ENCODE measurements at places on chromosomes 4 and X. TPM values are rescaled to one million over a fixed set of nuclear protein-coding genes. Genes with fewer than 3 reads are reported as not detected.

ALAS2 gene
- polyA plus RNA-seq, result not detected

ARFIP1 gene
- 11.7 TPM for polyA plus RNA-seq

DNA sequence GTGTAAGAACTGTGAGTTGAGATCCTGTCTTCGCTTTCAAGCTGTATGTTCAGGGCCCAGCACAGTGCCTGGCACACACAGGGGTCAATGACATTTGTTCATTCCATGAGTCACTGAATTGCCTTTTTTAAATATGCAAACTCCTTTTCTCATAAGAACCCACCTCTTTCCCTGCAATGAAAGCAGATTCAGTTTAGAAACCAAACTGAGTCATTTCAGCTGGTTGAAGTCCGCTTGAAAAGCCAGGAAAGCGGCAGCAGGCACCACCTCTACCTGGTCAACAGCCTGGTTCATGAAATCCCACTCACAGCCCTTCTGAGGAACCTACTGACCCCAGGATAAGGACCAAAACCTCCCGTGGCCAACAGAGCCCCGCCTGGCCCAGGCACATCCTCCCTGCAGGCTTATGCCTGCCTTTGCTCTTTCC lies 4.5 kb upstream of the C1QTNF7 start:
- H3K36me3 ChIP-seq, result no peaks in the 10 kb centered on the region
- H3K27me3 ChIP-seq, result no peaks in the 10 kb centered on the region
- no peak overlapping the region for H3K27ac ChIP-seq
- DNase-seq, result no peak

- no peaks in the 10 kb centered on the region for H3K36me3 ChIP-seq
- no peak overlapping the region for H3K27ac ChIP-seq
- DNase-seq, result no peak
- no peaks in the 10 kb centered on the region for H3K4me1 ChIP-seq
Observed at GRCh38 chr4:22670956-22671355, 21.8 kb upstream of the GBA3 start.

GRCh38 chrX:54495814-54496516 lies at the start of gene FGD1:
FGD1 (minus strand) TSS chrX:54496234; CDS start chrX:54495432, 802 bp downstream.
- H3K27ac ChIP-seq, result no peak within 1 kb of the TSS
- H3K36me3 ChIP-seq, result no peaks in the 10 kb centered on the region
- peaks cover 32% of the 10 kb centered on the region for H3K27me3 ChIP-seq

GRCh38 chr4:132299841-132300240 lies 849.3 kb upstream of the PCDH10 start:
- H3K36me3 ChIP-seq, result no peaks in the 10 kb centered on the region
- H3K4me1 ChIP-seq, result no peaks in the 10 kb centered on the region
- H3K4me3 ChIP-seq, result no peak overlapping the region
- no peaks in the 10 kb centered on the region for H3K27me3 ChIP-seq

DNA sequence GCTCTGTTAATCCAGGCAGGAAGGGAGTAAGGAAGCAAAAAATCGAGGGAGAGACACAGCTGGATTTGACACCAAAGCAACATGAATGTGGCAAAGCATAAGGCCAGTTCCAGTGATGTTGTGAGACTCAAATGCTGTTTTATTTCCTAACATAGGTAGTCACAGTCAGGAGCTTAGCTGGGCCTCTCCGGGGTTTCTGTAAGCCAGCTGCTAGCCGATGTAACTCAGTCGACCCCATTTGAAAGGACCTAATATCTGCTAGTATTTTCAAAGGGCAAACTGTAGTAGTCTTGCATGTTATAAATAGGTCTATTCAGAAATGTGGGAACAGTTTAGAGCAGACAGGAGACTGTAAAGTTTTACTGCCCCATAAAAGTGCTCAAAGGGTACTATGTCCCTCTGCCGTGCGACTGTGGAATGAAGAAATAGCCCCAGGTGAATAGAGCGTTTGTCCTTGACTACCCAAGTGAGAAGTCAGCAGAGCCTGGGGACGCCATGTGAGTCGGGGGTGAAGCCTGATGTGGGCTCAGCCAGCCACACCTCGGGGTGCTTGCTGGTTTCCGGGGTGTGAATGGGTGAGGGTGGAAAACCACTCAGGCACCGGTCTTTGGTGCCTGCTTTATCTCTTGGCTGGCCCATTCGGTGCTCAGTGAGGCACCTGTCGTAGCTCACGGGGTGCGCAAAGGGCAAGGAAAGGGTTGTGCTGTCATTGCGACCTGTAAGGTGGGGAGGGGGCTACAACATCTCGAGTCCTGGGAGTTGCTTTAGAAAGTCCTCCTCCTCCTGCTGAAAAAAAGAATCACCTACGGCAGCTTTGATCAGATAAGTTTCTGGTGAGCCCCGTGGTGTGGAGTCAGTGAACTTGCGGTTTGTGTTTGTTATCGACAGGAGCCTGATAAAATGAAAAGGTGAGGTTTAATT lies 745 bp downstream of the TRIM2 start:
- H3K4me3 ChIP-seq, result no peak overlapping the region
- H3K36me3 ChIP-seq, result no peaks in the 10 kb centered on the region
- H3K27me3 ChIP-seq, result no peaks in the 10 kb centered on the region
- no peak overlapping the region for H3K27ac ChIP-seq
- H3K4me1 ChIP-seq, result no peaks in the 10 kb centered on the region

GRCh38 chr4:20532871-20533870 lies 167.1 kb upstream of the PACRGL start:
- no peak overlapping the region for H3K27ac ChIP-seq
- DNase-seq, result no peak
- H3K27me3 ChIP-seq, result no peaks in the 10 kb centered on the region
- H3K4me1 ChIP-seq, result no peaks in the 10 kb centered on the region
- no peak overlapping the region for H3K4me3 ChIP-seq

GRCh38 chrX:123504047-123504446 lies 228.8 kb downstream of the THOC2 start:
- no peak overlapping the region for H3K27ac ChIP-seq
- H3K4me3 ChIP-seq, result no peak overlapping the region
- H3K27me3 ChIP-seq, result no peaks in the 10 kb centered on the region
- H3K4me1 ChIP-seq, result no peaks in the 10 kb centered on the region

DNA sequence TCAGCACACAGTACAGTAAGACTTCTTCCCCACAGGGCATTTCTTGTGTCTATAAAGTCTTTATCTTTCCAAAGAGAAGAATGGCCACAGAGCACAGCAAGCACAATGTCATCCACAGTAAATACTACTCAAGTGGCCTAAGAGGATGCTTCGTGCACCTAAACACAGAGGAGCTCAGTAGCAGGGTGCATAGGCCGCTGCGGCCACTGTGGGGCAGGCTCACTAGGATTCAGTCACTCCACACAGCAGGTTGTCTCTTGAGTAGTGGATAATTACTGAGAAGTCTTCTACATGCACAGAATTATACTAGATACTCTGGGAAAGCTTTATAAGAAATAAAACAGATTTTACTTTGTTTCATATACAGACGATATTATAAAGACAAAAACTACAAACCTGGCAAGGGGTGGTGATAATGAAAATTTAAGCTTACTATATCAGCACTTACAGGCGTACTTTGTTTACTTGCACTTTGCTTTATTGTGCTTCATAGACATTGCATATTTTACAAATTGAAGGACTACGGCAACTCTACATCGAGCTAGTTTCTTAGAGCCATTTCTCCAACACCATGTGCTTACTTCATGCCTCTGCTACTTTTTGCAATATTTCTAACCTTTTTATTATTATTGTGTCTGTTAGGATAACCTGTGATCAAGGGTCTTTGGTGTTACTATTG lies 78.5 kb downstream of the PRDM5 start:
- H3K27me3 ChIP-seq, result no peaks in the 10 kb centered on the region
- no peak for DNase-seq
- H3K36me3 ChIP-seq, result no peaks in the 10 kb centered on the region
- H3K27ac ChIP-seq, result no peak overlapping the region

DNA sequence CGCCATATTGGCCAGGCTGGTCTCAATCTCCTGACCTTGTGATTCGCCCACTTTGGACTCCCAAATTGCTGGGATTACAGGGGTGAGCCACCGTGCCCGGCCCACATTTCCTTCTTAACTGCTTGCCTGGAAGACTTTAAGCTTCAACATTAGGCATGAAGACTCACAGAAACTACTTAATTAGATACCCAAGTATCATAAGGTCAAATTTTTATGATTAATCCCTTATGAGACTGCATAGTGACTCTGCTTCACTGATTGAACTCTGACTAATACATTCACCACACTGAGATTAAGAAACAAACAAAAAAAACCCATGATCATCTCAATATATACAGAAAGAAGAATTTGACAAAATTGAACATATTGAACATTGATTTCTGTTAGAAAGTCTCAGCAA lies 87.4 kb upstream of the KCTD8 start:
- H3K36me3 ChIP-seq, result no peaks in the 10 kb centered on the region
- DNase-seq, result no peak
- no peaks in the 10 kb centered on the region for H3K27me3 ChIP-seq
- no peak overlapping the region for H3K27ac ChIP-seq
